ENCODE measurements at places on chromosomes 2 and 18.

- no peak for DNase-seq
Measured at GRCh38 chr2:161570424-161571050, 53.7 kb upstream of the SLC4A10 start.

DNA sequence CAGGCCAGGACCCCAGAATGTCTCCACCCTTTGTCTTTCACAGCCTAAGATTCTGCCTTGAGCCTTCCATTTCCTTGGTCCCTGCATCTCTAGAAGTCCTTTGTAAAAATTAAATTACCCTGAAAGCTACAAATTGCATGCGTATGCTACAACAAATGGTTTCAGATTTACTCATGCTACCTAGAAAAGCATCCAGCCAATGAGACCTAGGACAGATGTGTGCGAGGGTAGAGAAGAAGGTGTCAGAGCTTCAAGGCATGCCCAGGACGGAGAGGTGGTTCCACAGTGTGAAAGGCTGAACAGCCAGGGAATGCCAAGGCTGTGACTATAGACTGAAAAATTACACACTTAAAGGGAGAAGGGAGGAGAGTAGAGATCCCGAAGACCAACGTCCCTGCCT, 40.2 kb downstream of the CCBE1 start:
- no peak for DNase-seq

DNA sequence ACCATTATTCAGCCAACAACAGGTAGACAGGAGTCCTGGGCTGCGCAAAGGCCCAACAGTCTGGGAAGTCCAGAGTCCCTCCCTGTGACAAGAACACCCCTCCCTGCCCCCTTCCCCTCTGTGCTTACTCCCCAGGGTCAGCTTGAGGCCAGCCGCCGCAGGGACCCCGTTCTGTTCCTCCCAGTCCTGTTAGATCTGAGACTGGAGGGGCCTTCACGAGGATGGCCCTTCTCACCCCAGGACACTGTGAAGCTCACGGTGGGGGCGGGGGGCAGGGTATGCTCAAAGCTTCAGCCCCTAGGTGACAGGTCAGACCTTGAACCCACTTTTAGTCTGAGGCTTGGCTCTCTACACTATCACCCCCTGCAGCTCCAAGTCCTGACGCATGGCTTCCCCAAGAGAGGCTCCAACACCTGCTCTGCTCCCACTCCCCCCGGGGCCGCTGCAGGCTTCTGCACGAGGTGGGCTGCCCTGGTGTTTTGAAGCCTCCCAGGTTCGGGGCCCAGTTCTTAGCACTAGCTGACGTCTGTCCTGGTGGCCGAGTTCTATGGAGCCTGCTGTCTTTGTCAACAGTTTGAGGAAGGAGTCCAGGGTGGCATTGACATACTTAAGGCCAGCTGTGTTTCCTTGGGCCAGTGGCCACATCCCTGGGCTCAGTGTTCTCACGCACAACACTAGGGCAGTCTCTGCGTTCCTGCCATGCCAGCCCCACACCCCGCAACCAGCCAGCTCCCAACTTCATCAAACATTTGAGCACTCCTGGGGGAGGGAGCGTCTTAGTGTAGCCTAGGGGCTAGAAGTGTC, 37.2 kb upstream of the HPCAL1 start:
- DNase-seq: no peak

DNA sequence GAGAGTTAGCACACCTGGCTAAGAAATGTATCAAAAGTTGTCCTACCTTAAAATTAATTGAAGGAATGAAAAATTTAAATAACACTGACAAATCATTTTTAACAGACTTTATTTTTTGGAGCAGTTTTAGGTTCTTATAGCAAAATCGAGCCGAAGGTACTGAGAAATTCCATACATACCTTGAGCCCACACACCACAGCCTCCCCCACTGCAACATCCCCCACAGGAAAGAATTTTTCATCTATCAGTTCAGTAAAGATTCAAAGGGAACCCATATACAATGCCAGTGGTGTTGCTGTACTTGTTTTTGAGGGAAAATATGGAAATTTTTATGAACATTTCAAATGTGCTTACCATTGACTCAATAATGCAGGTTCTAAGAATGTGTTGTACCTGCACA, 169.8 kb upstream of the HS6ST1 start:
- DNase-seq: no peak

- peak; percentile 98 for DNase-seq
Measured at GRCh38 chr18:12948050-12948804, 416 bp downstream of the SEH1L start.

- no peak for DNase-seq
Measured at GRCh38 chr2:189783451-189783926, 650 bp downstream of the ORMDL1 start.

GRCh38 chr2:9665898-9666297, 35.1 kb upstream of the YWHAQ start:
- no peak for DNase-seq

DNA sequence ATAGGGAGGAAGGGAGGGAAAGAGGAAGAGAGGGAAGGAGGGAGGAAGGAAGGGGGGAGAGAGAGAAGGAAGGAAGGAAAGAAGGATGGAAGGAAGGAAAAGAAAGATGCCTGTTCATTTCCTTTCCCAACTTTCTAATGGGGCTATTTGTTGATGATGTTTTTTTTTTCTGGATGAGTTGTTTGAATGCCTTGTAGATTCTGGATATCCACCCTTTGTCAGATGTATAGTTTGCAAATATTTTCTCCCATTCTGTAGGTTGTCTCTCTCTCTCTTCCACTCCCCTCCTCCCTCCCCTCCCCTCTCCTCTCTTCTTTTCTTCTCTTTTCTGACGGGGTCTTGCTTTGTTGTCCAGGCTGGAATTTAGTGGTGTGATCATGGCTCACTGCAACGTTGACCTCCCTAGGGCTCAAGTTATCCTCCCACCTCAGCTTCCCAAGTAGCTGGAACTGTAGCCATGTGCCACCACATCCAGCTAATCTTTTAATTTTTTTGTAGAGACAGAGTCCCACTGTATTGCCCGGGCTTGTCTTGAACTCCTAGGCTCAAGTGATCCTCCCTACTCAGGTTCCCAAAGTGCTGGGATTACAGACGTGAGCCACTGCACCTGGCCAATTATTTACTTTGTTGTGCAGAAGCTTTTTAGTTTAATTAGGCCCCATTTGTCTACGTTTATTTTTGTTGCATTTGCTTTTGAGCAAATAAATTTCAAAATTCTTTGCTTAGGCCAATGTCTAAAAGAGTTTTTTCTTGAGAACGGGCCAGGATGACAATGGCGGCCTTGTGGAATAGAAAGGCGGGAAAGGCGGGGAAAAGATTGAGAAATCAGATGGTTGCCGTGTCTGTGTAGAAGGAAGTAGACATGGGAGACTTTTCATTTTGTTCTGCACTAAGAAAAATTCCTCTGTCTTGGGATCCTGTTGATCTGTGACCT, 57.3 kb upstream of the FAM117B start:
- no peak for DNase-seq

- DNase-seq: no peak
Measured at GRCh38 chr2:97751752-97752151, 38.4 kb downstream of the ZAP70 start.

DNA sequence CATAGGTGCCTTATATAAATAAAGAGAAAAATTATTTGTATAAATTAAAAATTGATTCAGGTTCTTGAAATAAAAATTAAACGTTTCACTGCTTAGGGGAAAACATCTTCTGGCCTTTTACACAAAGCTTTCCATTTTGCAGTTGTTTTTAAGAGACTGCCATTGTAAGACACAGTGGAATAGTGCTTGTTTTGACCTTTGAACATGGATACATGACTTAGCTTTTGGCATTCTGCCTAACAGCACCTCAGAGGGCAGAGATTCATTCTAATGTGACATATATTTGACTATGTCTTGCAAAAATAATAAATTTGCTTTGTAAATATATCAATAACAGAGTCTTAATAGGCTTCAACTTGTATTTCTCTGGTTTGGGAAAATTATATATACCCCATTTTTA, 142.1 kb downstream of the SLC4A10 start:
- no peak for DNase-seq

DNA sequence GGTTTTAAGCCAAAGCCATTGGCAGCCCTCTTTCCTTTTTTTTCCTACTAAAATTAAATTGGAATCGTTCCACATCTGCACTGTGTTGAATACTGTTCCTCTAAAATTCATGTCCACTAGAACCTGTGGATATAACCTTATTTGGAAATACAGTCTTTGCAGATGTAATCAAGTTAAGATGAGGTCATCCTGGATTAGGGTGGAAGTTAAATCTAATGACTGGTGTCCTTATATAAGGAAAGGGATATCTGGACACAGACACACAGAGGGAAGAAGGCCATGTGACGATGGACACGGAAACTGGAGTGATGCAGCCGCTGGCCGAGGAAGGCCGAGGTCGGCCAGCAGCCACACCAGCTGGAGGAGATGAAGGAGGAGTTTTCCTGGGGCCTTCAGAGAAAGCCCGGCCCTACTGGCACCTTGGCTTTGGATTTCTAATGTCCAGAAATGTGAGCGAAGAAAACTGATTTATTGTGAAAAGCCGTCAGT, 49.4 kb downstream of the LONRF2 start:
- DNase-seq: no peak

GRCh38 chr2:119712571-119712970, 33.6 kb downstream of the TMEM177 start:
- DNase-seq: no peak

DNA sequence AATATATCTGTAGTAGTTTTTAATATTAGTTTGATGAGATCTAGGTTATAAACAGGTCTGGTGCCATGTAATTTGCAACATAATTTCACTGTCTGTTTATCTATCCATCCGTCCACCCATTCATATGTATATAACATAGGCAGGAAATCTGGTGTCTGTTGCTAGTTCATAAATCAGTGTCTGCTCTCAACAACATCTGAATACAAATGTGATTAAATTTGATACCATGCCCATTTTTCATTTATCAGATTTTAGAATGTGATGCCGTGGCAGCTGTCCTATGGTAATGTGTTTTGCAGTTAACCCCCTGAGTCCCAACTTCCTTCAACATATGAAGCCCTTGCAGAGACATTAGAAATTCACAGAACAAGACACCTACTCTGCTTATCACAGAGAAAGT, 228.4 kb downstream of the CMPK2 start:
- DNase-seq: no peak

DNA sequence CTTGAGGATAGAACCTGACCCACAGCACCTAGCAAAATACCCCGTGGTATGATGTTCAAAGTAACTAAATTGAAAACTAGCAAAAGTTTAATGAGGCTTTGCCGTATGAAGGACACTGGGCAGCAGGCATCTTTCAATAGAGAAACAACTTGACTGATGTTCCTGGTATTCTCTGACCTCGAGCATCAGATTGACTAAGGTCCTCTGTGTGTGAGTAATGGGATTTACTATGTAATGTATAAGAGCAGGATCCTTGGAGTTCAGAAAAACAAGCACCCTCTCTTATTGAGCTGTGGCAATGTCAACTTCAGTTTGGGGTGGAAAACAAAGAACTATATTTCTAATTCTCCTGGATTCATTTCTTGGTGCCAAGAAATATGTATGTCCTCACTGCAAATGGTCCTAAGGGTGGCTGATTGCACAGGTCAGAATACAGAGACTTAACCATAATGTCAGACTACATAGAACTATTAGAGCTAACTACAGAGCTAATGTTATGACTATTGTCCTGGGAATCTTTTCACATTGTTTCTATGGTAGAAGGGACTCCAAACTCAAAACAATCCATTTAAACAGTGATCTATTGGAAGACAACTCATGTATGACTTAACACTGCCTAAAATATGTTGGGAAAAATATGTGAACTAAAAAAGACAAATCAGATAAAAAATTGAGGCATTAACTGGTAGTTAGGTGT, 4.4 kb downstream of the TNFAIP6 start:
- DNase-seq: no peak

DNA sequence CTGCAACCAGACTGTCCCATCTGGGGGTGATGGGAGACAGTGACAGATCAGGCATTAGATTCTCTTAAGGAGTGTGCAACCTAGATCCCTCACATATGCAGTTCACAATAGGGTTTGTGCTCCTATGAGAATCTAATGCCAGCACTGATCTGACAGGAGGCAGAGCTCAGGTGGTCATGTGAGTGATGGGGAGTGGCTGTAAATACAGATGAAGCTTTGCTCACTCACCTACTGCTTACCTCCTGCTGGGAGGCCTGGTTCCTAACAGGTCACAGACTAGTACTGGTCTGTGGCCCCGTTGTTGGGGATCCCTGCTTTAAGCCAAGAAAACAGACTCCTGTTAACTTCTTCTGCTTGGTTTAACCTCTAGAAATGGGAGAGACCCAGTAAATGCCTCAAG, 3.2 kb downstream of the CYP27A1 start:
- no peak for DNase-seq

DNA sequence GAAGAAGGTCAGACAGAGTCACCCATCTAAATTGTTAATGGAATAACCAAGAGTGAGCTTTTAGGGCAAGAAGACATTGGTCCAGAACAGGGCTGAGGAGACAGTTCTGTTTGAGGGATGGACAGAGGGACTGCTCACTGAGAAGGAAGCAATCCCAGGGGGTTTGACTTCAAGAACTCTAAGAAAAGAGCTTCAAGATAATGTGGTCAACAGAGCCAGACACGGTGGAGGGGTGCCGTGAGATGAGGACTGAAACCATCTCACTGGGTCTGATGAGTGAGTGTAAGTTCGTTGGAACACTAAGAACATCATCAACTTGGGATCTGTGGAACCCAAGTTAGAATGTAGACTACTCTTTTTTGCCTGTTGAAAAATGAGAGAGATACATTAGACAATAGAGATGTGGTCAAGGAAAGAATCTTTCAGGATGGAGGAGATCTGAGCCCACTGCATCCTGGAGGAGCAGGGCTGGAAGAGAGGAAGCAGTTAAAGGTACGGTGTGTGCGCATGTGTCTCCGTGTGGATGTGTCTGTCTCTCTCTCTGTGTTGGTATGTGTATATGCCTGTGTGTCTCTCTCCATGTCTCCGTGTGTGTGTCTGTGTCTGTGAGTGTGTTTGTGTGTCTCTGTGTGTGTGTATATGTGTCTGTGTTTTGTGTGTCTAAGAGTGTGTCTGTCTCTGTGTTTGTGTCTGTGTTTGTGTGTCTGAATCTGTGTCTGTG, 172.1 kb downstream of the MYCN start:
- DNase-seq: no peak

DNA sequence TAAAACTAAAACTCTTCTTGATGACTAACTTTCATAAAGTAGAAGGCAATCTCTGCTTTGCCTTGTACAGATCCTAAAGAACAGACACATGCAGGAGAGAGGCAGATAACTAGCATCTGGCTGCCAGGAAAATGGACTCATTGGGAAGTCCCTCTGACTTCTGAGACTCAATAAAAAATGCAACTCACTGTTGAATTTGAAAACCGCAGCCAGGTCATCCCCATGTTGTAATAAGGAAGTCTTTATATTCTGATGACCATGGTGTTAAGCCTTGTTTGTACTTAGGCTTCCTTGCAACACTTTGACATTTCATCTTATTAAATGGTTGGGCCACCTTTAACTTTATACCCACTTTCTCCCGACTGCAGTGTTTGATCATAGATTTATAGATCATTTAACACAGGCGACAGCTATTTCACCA, 375.1 kb upstream of the KCNH7 start:
- no peak for DNase-seq

GRCh38 chr2:61714210-61714609, 139.7 kb downstream of the FAM161A start:
- no peak for DNase-seq

- DNase-seq: no peak
Measured at GRCh38 chr2:65799141-65799854, 366.9 kb upstream of the SPRED2 start.

GRCh38 chr2:174768557-174768956, 4.3 kb upstream of the CHRNA1 start:
- DNase-seq: no peak

GRCh38 chr2:64220265-64220664, 76.0 kb upstream of the PELI1 start:
- no peak for DNase-seq
